ENCODE measurements at places on chromosomes 5 and 9.

GRCh38 chr5:179397516-179397915 lies 52.3 kb upstream of the ADAMTS2 start:
- DNase-seq, result no peak

DNA sequence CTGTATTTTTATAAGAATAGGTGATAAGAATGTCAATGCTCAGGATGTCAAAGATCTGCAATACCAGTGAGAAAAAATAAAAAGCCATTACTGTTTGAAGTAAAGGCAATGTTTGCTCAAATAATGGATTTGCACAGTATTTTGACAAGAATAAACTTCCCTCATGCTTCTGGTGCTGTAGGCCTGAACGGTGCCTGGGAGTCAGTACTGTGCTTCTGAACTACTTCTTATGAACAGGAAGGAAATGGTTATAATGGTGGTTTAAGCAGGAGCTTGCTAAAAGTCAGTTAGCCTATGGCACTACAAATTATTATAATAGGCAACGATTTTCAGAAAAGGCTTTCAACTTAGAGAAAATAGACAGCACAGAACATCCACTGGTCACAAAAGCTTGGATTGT lies 548.3 kb upstream of the CDH18 start:
- no peak for DNase-seq

- no peak for DNase-seq
Measured at GRCh38 chr5:97923997-97924396, 741.0 kb upstream of the RIOK2 start.

GRCh38 chr9:36091026-36091953 lies 45.2 kb upstream of the GLIPR2 start:
- DNase-seq, result no peak

DNA sequence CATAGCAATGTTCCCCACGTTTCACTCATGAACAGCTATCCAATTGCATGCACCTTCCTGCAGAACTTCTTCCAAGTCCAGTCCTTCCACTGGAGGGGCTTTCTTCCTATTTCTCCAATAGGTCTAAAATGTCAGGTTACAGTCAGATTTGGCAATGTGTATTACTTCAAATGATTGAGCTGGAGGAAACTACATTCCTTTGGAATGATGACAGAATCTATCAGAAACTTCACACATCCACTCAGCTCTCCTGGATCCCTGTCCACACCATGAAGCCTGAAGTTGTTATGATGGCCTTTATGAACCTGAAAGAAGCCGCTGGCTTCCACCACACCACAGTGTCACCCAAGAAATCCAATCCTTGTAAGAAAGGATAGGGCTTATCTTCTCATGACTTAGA lies 32.2 kb downstream of the FBXW2 start:
- DNase-seq, result no peak

- DNase-seq, result no peak
Measured at GRCh38 chr9:111974092-111974681, 77.6 kb downstream of the UGCG start.

DNA sequence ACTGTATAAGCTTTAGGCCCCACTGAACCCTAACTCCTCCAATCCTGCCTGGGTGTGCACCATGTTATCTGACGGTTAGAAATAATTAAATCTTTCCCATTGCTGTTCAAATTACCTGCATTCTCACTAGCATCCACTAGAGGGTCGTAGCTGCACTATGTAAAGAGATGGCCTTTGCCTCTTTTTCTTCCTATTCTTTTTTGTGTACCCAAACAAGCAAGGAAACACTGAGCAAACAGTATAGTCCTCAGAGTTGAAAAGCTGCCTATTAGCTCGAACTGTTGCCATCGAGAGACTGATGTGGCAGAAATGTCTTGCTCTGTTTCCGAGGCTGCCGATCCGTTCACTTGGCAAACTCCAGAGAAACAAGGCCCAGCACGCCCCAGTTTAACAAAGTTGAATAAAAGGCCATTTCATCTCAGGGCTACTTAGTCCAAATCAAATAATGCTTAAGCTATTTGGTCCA lies 163.8 kb upstream of the TRPM3 start:
- DNase-seq, result peak; percentile 7

- DNase-seq, result no peak
Measured at GRCh38 chr5:32325062-32325461, 12.3 kb upstream of the MTMR12 start.

GRCh38 chr5:107370396-107370968 lies 300.3 kb downstream of the EFNA5 start:
- no peak for DNase-seq

DNA sequence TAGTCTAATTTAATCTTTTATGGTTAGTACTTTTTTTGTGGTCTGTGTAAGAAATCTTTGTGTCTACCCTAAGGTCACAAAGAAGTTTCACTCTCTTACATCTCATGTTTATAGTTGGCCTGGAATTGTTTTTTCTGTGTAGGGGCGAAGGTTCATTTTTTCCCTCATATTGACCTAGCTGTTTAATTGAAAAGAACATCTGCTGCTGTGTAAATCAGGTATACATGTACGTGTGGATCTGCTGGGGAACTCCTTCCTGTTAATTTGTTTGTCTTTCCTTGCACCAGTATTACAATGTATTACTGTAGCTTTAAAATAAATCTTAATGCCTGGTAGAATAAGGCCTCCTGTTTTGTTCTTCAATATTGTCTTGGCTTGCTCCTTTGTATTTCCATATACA lies 37.8 kb downstream of the EXOSC2 start:
- DNase-seq, result no peak

DNA sequence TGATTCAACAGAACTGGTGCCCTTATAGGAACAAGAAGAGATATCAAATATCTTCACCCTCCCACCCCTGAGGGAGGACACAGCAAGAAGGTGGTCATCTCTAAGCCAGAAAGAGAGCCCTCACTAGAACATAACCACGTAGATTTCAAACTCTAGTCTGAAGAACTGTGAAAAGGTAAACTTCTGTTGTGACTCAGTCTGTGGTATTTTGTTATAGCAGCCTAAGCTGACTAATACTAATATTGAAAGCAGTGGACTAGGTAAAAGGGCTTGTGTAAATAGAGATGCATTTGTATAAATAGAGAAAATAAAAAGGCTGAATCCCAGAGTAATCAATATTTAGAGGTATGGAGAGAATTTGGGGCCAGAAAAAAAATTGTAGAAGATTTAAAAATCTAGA lies 157.6 kb upstream of the CCNH start:
- DNase-seq, result no peak

DNA sequence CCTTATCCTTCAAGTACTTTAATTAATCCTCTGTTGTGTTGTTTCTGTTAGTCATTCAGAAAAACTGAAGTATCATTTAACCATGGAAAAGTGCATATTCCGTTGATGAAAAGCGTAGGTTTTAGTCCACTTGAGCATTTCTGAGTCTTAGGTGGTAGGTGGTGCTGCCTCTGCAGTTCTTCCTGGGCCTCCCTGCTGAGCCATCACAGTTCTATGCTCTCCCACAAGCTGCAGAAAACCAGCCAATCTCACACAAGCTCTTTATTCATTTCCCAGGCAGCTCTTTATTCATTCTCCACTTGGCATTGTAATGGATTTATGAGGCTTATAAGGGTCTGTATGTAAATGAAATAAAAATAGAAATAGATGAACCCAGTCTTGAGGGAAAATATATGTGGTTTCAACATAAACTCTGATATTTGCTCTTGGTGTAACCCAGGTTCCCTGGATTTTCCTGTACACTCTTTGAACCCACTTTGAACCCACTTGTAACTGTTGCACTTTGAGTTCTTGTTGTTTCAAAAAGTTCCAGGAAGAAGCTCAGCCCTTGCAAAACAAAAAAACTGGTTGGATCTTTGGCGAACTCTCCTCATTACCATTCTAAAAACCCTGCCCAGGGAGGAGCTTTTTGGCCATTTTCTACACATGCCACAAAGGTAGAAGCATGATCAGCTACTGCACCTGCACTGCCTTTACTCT lies 56.0 kb downstream of the ZNF510 start:
- no peak for DNase-seq

DNA sequence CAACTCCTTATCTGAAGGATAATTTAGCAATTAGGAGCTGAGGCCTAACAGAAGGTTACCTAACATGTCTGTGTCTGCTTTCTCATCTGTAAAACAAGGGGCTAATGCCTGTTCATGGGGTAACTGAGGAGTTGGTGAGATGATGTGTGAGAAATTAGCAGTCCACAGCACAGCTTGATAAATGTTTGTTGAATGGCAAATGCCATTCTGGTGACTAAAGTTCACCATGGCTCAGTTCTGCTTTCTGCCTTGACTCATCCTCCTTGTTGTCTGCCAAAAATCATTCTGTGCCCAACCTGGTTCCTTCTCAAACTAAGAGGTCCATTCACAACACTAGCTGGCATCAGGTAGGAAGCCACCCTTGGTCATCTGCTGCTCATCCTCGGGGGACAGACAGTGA lies 552.0 kb upstream of the KLF4 start:
- DNase-seq, result no peak

- DNase-seq, result no peak
Measured at GRCh38 chr9:75962662-75963036, 72.2 kb downstream of the PCSK5 start.

DNA sequence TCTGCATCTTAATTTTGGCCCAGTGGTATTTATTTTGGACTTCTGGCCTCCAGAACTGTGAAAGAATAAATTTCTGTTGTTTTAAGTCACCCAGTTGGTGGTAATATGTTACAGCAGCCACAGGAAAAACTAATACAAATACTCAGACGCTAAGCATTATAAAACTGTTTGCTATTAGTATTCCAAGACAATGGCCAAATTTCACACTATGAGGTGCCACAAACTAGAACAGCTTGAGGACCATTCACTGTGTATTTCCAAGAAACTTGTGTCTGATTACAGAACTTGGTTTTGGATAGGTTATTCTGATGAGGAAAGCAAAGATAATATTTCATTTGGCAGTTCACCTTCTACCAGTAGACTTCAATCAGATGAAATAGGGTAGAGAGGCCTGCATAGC lies 16.3 kb upstream of the ISOC1 start:
- DNase-seq, result no peak

- DNase-seq, result no peak
Measured at GRCh38 chr5:170739446-170739845, 44.1 kb upstream of the GABRP start.

DNA sequence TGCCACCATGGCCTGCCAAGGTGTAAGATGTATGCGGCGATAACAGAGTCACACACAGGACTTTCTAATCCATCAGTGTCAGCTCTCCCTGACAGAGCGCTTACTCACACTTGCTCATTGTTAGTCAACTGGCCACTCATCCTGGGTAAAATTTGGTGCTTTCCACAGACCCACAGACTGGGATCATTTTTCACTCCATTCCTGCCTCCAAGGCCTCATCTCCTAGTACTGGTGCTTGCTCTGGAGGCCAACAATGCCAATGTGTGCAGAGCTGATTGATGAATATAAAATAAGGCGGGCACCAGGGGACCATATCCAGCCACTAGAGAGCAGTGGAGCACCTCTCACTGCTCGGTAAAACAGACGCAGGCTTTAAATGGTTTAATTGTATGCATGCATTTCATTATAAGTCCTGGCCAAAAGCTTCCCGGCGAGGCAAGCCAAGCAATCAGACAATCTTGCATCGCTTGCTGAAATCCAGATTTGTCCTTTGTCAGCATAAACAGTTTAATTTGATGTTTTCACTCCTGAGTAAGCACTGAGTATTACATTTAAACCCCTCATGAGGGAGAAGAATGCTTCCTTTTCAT lies 22.3 kb downstream of the PSMB7 start:
- no peak for DNase-seq

DNA sequence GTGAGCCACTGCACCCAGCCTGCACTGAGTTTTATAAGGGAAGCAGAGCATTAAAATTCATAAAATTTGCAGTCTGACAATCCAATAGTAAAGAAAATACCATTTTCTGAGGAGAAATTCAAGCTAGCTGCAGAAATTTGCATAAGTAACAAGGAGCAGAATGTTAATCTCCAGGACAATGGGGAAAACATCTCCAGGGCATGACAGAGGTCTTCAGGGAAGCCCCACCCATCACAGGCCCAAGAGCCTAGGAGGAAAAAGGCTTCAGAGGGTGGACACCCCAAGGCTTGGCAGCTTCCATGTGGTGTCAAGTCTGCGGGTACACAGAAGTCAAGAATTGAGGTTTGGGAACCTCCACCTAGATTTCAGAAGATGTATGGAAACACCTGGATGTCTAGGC lies 37.6 kb upstream of the MELK start:
- no peak for DNase-seq

- no peak for DNase-seq
Measured at GRCh38 chr9:98365781-98366180, 110.3 kb upstream of the TBC1D2 start.

DNA sequence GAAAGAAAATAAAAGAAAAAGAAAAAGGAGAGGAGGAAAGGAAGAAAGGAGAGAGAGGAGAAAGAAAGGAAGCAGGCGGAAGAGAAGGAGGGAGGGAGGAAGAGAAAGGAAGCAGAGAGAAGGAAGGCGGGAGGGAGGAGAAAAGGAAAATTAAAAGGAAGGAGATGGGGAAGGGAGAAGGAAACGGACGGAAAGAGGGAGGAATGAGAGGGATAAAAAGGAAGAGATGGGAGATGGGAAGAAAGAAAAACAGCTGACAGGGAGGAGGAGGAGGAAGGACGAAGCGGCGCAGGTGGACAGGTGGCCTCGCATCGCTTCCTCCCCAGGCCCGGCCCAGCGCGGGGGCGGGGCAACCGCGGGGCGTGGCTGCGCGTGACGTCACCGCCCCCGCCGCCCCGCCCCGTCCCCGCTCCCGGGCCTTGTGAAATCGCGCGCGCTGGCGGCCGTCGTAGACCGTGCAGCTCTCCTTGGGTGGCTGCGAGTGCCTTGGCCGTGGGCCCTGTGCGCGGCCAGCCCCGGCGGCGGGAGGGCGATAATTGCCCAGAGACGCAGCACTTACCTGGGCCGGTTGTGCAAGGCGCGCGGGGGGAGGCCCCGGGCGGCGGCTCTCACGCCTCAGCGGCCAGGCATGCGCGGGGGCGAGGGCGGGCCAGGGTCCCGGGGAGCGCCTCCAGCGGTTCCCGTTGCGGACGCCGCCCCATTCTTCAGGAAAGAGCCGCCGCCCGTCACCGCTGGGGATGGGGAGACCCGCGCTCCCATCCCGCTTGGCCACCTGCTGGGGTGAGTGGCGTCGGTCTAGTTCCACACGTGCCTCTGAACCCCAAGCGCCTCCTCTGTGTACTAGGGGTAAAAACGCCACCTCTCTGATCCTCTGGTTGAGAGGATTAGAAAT lies 49.6 kb upstream of the FOXE1 start:
- peak; percentile 57 for DNase-seq

DNA sequence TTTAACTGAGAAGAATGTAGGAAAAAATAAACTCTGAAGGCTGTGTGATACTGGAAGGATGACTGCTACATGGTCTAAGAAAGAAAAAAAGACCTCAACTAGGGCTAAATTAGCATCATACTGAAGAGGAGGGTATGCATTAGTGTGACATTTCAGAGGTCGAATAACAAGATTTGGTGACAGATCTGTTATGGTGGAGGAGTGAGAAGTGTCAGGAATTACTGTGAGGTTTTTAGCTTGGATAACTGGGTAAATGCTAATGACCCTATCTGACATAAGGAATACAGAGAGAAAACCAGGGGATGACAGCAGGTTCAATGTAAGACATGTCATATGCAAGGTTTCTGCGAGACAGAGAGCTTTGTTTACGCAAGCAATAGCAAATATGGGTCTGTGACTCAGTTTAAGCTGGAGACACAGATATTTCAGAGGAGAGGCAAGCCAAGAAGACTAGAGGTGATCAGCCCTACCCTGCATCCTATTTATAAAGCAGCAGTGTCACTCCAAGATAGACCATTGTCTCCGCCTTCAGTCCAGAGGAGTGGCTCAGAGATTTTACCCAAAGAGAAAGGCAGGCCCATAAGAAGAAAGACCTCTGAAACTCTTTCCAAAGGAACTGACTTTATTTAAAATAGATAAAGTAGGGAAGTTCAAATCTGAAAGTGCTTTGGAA lies 44.3 kb downstream of the FBN2 start:
- no peak for DNase-seq

Data from stimulated activated CD4-positive, alpha-beta T cell treated with anti-CD3 and anti-CD28 coated beads, Interleukin-1b, Interleukin-23, amount 100 ng/mL, for 24 hours (primary cell).